Esophagus mucosa (tissue), 1 donor: ENCODE measurements at places on chromosomes 11 and 22. TPM values are rescaled to one million over a fixed set of nuclear protein-coding genes. Genes with fewer than 3 reads are reported as not detected.

Gene NXPE4
- not detected for total RNA-seq

Gene BTBD18
- not detected for total RNA-seq

GRCh38 chr11:44788536-44789261 is 61.9 kb downstream of the TSPAN18 start:
- ATAC-seq = no peak

DNA sequence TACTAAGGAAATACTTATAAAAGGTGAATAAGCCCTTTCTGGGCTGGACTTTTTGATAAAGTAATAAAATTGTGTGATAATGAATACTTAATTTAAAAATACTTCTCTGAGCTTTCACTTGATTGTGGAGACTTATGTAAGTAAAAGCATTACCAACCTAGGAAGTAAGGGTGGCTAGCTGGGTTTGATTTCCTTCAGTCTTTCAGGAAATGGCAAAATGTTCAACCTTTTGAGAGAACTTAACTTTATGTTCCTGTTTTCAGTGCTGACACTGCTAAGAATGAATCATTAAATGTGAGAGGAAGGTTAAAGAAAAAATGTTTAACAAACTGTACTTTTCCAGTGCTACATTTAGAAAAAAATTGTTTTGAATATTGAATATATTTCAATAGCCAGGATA is 900.3 kb downstream of the METTL15 start:
- no peak for ATAC-seq

- peak; percentile 18 for ATAC-seq
Observed at GRCh38 chr11:62461740-62462507, 43.1 kb downstream of the SCGB1A1 start.
